ENCODE measurements at places on chromosomes 3 and 15. TPM values are rescaled to one million over a fixed set of nuclear protein-coding genes. Genes with fewer than 3 reads are reported as not detected.
A peak's percentile ranks its signal among the peaks of the same experiment; 100 is the strongest.

GRCh38 chr15:44033894-44034293 lies 161.2 kb downstream of the FRMD5 start:
- DNase-seq, result no peak

GRCh38 chr3:63912768-63913588 lies 795 bp upstream of the SCAANT1 start:
- no peak for DNase-seq

CELSR3 gene
- total RNA-seq, result 1.2 TPM

- DNase-seq, result no peak
These were observed 476.8 kb downstream of the SHQ1 start for GRCh38 chr3:72371431-72371830.

- DNase-seq, result no peak
These were observed 341.5 kb downstream of the ROBO2 start for GRCh38 chr3:77381431-77381830.

CYP1A2 gene
- total RNA-seq, result not detected

GRCh38 chr3:45055411-45056143 lies 29.5 kb downstream of the CLEC3B start:
- peak; percentile 58 for DNase-seq

ATG3 gene
- total RNA-seq, result 54.5 TPM

CYP8B1 gene
- total RNA-seq, result not detected

DNA sequence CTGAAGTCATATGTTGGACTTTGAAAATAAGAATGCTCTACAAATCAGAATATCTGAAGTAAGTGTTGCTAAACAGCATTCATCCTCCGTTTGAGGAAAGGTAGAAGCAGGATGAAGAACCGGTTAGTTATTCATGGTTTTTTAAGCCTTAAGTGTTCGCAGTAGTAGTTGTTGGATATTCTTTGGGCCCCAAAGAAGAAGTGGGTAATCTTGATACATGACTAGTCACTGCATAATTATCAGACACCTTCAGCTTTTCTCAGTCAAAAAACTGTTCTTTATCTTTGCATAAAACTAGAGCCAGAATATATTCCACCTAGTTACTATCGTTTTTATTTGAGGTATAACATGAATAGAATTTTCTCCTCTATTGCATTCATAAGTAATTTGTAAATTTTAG lies 13.8 kb downstream of the RAB5A start:
- DNase-seq, result no peak

SMAD6 gene
- 63.9 TPM for total RNA-seq

DNA sequence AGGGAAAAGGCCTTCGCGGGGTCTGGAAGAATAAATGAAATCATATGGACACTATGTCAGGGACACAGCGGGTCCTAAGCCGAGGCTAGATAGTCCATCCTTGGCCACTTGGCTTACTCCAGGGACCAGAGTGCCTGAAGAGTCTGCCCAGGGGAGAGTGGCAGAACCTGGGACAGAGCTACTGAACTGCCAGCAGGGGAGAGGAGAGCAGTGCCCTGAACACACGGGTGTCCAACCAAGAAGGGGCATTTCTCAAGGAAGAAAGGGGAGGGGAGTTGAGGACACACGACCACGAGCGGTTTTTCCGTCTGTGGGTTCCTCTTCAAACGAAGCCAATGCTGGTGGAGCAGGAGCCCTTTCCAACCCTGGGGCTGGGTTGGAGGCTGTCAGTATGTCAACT lies 1.0 kb downstream of the ACAN start:
- no peak for DNase-seq

GRCh38 chr15:69237718-69238117 lies 61.0 kb upstream of the PAQR5 start:
- DNase-seq, result no peak

SEMA3B gene
- total RNA-seq, result 2.0 TPM

DNA sequence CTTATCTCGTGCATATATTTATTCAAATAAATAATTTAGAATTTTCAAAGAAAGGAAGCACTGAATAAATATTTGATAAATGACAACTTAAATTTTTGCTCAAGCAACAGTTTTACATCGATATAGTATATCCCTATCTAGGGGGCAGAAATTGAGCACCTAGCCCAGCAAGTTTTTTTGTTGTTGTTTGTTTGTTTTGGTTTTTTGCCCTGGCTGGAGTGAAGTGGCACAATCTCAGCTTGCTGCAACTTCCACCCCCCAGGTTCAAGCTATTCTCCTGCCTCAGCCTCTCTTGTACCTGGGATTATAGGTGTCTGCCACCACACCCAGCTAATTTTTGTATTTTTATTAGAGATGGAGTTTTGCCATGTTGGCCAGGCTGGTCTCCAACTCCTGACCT lies 42.4 kb downstream of the OIP5 start:
- no peak for DNase-seq

DNA sequence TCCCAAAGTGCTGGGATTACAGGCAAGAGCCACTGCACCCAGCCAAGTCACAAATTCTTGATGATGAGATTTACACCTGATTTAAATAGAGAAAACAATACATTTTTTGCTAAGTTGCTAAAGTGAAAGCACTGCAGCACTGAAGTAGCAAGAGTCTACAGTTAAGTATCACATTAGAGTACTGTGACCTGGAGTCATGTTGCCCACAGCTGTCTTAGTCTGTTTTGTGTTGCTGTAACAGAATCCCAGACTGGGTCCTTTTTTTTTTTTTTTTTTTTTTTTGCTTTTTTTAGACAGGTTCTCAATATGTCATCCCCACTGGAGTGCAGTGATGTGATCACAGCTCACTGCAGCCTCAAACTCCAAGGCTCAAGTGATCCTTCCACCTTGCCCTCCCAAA lies 23.2 kb upstream of the GNB4 start:
- DNase-seq, result no peak

BFSP2 gene
- total RNA-seq, result not detected

DNA sequence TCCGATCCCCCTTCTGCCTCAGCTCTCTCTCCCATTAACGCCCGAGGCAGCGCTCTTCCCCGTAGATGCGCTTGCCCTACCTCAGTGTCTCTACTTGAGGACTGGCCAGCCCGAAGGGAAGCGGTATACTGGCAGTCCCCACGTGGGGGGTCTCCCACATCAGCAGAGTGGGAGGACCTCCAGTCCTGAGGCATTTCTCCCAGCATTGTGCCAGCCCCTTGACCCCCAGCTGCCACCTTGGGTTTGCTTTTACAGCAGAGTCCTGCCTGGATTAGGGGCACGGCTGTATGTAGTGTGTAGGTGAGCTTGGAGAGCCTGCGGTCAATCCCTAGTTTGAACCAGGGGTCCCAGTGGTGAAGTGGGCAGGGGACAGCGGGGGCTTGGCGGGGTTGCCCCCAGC lies 767 bp downstream of the SEMA3F start:
- no peak for DNase-seq

DNA sequence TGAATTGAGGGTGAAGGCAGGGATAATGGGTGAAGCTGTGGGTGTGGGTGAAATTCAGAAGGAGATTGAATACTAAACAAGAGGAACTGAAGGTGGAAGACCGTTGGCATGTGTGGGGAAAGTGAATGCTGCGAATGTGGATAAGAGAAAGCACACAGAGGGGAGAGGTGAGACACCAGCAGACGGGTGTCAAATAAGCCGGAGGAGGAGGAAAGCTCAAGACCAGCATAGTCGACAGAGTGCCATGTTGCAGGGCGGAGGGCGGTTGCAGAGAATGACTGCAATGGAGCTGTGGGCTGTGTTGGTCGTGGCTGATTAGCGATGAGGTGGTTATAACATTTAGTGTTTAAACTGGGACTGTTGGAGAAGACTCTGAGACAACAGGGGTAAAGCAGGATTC lies 16.4 kb upstream of the HCN4 start:
- no peak for DNase-seq

DNA sequence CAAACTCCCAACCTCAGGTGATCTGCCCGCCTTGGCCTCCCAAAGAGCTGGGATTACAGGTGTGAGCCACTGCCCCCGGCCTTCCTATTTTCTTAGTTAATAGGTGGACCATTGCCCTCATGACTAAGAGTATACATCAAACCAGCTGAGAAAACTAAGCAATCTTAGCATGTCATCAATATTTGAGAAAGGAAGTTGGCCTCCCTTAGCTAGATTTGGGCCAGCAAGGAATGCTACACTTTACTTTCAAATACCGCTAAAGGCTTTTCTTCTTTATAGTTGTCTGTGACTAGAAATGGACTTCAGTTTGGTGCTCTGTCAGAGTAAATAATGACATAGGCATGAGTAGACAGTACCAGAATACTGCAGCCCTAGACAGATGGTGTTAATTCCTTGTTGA lies 199.3 kb downstream of the GAP43 start:
- no peak for DNase-seq

DNAH12 gene
- total RNA-seq, result not detected

- DNase-seq, result no peak
These were observed 142.8 kb upstream of the PEX5L start for GRCh38 chr3:180179562-180179961.

DNA sequence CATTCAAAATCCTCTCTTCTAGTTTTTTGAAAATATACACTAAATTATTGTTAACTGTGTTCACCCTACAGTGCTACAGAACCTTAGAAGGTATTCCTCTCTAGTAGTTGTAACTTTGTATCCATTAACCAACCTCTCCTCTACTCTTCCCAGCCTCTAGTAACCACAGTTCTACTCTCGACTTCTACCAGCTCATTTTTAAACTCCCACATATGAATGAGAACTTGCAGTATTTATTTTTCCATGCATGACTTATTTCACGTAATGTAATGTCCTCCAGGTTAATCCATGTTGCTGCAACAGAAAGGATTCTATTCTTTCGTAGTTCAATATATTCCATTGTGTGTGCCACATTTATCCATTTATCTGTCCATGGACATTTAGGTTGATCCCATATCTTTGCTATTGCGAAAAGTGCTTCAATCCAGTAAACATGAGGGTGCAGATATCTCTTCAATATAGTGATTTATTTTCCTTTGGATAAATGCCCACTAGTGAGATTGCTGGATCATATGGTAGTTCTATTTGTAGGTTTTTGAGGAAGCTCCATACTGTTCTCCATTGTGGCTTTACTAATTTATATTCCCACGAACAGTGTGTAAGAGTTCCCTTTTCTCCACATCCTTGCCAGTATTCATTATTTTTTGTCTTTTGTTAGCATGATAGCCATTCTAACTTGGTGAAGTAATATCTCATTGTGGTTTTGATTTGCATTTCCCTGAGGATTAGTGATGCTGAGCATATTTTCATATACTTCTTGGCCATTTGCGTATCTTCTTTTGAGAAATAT lies 113.7 kb upstream of the SMAD3 start:
- DNase-seq, result peak; percentile 59

DNA sequence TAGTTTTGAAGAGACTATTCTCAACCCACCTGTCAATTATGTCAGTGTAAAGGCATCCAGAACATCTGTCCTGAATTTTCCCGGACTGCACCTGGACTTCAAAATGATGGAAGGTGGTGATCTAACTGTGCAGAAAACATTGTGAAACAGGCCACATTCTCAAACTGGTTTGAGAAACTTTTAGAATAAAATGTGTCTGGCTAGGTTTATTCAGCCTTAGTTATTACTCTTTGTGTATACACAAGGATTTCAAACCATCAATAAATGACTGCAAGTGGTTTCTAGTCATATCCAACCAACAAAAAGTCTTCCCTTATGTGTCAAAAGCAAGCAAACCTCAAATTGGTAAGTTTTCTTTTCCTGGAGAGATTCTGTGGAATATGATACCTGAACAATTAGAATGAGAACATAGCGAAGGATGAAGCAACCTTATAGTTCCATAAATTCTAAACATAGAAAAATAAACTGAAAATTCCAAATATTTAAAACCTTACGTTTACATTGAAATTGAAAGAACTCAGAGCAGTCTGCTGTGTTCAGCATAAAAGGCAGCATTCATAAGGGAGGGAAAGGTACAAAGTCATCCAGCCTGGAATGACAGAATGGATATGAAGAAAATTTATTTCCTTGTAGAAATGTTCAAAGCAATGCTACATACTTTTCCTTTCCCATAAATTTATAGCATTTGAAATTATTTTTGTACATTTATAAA lies 306.6 kb upstream of the TGFBR2 start:
- DNase-seq, result no peak

GRCh38 chr3:14464521-14464920 lies 62.1 kb downstream of the SLC6A6 start:
- DNase-seq, result no peak

DNA sequence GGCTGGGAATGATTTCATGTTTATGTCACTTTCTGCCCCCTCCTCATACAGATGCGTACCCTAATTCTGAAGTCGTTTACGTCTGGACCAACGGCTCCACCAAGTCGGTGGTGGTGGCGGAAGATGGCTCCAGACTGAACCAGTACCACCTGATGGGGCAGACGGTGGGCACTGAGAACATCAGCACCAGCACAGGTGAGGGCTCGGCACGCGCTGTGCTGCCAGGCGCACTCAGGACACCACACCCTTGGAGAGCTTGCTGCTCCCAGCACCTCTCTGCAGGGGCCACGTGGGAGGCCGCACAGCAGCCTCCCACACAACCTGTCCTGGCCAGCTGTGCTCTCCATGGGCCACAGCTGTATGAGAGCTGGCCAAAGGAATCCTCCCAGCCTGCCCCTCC lies 33.8 kb upstream of the GABRG3 start:
- no peak for DNase-seq

GRCh38 chr15:40917585-40917984 lies 11.6 kb upstream of the DLL4 start:
- DNase-seq, result no peak

DNA sequence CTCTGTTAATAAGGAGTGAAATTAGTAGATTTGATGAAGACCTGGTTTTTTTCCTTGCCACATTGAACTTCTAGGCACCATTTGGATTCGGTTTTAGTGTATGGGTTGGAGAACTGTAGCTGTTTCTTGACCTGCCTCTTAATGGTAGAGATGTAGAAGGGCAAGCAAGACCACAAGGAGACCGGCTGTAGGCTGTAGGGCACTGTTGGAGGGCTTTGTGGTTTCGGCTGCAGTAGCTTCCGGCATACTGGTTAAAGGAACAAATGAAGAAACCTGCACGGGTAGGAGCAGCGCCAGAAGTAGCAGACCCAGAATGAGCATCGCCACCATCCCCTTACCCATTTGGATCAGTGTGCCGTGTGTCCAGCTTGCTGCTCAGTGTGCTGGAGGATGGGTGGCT lies 7.9 kb downstream of the PCLAF start:
- DNase-seq, result no peak

- DNase-seq, result peak; percentile 83
These were observed 238.8 kb downstream of the EDEM1 start for GRCh38 chr3:5426094-5426883.

DNA sequence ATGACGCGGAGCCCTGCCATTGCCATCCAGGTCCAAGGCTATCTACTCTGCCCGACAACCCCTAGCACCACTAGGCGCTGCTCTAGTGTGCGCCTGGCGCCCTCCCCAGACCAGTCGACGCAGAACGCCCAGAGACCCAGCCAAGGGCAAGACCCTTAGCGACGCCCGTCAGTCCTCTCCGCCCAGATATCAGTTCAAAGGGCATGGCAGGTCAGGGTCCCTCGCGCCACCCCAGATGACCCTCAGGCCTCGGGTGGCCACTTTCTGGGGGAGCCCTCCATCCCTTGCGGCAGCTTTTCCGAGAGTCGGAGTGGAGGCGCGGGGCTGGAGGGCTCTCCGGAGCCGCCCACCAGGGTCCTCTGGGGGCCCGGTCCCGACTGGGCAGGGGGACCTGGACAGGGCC lies 371 bp upstream of the CLSTN2 start:
- DNase-seq, result peak; percentile 58

ITGA11 gene
- total RNA-seq, result 0.17 TPM
